ENCODE measurements at places on chromosomes 3 and 15. TPM values are rescaled to one million over a fixed set of nuclear protein-coding genes. Genes with fewer than 3 reads are reported as not detected.

GRCh38 chr15:35928847-35929246 is 382.9 kb upstream of the DPH6 start:
- no peak for DNase-seq

The ALCAM gene
- 113 TPM for polyA plus RNA-seq

DNA sequence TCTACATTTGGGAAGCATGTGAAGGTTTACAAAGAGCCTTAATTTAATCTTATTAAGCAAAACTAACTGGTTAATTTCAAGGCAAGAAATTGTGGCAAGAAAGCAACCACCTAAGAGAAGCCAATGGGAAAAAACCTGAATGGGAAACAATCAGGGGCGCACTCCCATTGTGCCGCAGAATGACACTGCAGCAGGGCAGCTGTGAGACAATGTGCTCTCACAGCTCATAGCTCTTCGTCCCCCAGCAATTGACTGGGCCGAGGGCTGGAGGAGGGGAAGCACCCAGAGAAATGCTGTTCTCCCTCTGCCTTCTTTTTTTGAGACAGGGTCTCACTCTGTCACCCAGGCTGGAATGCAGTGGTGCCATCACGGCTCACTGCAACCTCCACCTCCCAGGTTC is 93.3 kb upstream of the RAD18 start:
- no peak for DNase-seq

- no peak for DNase-seq
Measured at GRCh38 chr15:52464478-52464877, 64.2 kb downstream of the MYO5A start.

The COL8A1 gene
- 3.1 TPM for polyA plus RNA-seq

- peak; percentile 25 for DNase-seq
Measured at GRCh38 chr15:25862472-25863110, 536 bp downstream of the ATP10A start.

DNA sequence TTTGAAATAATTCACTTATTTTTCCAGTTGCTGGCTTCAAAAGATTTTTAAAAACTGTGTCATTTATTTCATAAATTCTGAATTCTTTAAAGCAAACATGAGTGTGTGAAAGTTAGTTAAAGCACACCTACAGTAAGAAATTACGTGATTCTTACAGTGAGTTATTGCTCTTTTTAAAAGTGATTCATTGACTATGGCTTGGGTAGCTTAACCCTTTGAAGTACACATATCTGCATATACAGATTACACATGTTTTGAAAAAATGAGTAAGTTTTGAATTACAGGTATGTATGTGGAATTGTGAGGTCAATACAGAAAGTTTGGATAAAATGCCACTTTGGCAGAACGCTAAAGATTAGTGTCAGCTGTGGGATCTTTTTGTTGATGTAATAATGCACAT is 64.5 kb upstream of the MBNL1 start:
- DNase-seq, result no peak

DNA sequence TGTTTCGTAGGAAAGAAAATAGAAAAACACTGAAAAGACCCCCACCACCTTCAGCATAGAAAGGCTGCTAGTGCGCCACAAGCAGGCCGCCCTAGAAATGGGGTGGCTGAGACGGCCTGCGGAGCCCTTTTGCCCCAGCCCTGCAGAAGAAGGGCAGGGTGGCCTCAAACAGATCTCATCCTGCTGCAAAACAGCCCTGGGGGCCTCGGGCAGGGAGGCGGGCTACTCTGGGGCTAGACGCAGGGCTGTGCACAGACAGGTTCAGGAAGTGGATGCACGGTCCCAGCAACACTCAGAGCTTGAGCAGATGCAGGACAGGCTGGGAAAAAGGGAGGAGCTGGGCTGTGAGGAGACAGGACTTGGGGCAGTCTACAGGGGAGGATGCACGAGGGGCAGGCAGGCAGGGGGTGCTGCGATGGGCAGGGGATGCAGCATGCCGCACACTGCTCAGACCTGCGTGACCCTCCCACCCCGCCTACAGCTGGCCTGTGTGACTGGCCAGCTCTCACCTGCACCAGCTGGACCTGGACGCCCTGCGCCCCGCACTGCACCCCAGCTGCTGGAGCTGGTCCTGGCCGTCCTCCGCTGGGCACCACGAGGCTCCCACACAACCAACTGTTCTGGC is 34.3 kb downstream of the ZXDC start:
- DNase-seq, result no peak

The A4GNT gene
- 0.41 TPM for polyA plus RNA-seq

The EPHB3 gene
- 27.4 TPM for polyA plus RNA-seq

The CLRN1 gene
- not detected for polyA plus RNA-seq

The SPATA12 gene
- polyA plus RNA-seq, result not detected

The SLC12A1 gene
- 0.82 TPM for polyA plus RNA-seq

All from left lung (tissue), 14 donors.